Erythroblast (primary cell): ENCODE measurements at places on chromosomes 7 and 10.
A peak's percentile ranks its signal among the peaks of the same experiment; 100 is the strongest.

GRCh38 chr10:20004087-20004523, 187.9 kb downstream of the PLXDC2 start:
- DNase-seq = no peak

- peak; percentile 20 for DNase-seq
These were observed 106.2 kb upstream of the KCTD7 start for GRCh38 chr7:66522518-66522917.

DNA sequence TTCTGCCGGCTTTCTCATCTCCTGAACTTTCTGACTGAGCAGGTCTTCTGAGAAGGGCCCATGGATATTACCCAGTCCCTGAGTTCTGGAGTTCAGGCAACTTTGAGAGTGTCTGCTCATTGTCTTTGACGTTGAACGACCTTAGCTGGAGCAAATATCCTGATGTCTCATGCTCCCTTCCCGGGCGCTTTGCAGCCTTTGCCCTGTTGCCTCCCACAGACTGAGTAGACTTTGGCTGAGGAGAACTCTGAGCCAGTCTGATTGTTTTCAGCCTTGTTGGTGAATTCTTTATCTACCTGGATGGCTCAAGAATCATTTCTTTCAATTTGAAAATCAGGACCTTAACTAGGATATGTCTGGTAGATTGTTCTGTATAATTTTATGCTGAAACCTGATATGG, 353.7 kb downstream of the GLRX3 start:
- no peak for DNase-seq

- no peak for DNase-seq
These were observed 39.4 kb upstream of the NPFFR1 start for GRCh38 chr10:70323138-70323696.

- DNase-seq = peak; percentile 92
These were observed 10.4 kb upstream of the IL15RA start for GRCh38 chr10:5987747-5988146.

- DNase-seq = no peak
These were observed 168.7 kb downstream of the GALNT17 start for GRCh38 chr7:71300603-71301002.

DNA sequence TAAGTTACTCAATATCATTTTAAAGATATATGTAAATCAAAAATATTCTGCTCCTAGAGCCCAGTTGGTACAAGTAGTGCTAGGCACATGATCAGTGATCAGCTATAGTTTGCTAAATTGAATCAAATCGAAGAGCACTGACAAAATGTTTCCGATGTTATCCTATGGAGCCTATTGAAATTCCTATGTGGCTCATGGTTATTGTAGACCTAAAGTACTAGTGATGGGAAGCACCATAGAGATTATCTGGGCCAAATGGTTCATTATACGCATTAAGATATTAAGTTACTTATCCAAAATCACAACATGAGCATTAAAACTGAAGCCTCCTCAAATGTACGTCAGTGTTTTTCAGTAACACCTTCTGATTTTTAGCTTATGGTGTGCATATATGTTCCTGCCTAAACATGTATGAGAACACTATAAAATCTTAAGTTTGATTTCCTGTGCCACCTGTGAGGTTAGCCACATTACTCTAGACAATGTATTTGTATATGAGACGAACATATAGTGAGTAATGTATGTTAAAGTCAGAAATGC, 103.2 kb downstream of the IQUB start:
- DNase-seq = no peak
